ENCODE measurements at places on chromosomes 12 and 14.

GRCh38 chr14:104556256-104557021 lies 23.1 kb upstream of the C14orf180 start:
- no peak for DNase-seq

GRCh38 chr12:76866151-76866567 lies 12.7 kb downstream of the CSRP2 start:
- DNase-seq, result no peak

DNA sequence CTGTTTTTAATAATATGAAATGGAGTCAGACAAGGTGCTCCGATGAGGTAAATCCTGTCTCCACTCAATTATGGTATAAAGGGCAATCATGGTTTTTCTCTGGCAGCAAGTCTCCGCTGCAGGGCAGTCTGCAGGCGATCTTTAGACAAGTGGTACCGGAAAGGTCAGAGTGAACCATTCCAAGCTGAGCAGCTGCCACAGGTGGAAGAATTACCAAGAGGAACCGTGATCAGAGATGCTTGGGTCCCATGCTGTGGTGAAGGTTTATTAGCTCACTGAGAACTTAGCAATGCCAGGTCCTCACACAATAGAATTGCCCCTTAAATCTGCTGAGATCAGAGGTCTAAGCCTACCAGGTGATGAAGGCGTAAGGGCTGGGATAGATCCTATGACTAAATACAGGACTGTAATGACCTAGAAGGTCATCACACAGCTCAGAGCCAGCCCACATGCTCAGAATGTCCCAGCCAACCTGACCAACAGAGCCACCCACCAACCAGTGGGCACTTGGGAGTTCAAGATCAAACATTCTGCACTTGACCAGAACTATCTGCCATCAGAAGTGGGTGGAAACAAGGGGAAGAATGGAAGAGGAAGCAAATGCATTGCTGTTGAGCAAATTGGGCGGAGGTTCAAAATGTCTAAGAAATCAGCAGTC lies 175.2 kb upstream of the BCL2L14 start:
- no peak for DNase-seq

DNA sequence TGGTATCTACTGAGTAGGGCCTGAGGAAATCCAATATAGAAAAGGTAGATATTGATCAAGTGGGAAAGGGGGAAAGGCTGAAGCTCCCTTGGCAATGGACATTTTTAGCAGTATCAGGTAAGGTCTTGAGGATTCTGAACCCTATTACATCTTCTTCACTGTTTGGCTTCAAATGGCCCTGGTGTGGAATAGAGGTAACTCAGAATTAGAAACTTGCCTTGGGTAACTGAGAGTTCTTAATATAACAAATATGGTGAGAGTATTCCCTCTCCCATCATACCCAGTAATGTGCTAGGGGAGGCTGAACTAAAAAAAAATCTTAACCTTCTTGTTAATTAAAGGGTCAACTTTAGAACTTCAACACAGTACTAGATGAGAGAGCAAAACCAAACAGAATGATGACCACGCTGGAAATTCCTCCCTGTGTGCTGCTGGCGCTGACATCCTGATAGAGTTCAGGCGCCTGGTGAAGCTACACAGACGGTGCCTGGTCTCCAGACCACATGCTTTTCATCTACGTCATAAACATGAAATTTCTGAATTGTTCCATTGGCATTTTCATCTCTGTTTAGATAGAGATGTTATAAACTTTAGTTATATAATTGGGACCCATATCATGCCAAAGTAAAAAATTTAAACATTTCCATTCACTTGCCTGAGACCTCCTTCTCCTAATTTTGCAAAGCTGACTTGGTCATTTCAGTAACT lies 128.3 kb downstream of the AKAP6 start:
- no peak for DNase-seq

DNA sequence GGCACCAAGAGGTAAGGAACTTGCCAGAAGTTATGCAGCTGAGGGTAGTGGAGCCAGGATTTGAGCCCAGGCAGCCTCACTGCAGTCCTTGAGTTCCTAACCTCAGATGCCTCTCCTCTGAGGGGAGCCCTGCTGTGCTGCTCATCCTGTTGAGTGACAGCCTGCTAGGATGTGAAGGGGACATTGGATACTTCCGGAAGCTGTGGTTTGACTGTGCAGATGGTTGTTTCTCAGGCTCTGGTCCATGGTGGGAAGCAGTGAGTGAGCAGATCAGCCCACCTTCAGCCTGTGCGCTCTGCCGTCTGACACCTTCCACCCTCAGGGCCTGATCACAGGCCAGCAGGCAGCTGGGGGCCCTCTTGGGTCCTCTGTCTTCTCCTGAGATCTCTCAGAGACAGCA lies 253.2 kb downstream of the CACNA1C start:
- no peak for DNase-seq

DNA sequence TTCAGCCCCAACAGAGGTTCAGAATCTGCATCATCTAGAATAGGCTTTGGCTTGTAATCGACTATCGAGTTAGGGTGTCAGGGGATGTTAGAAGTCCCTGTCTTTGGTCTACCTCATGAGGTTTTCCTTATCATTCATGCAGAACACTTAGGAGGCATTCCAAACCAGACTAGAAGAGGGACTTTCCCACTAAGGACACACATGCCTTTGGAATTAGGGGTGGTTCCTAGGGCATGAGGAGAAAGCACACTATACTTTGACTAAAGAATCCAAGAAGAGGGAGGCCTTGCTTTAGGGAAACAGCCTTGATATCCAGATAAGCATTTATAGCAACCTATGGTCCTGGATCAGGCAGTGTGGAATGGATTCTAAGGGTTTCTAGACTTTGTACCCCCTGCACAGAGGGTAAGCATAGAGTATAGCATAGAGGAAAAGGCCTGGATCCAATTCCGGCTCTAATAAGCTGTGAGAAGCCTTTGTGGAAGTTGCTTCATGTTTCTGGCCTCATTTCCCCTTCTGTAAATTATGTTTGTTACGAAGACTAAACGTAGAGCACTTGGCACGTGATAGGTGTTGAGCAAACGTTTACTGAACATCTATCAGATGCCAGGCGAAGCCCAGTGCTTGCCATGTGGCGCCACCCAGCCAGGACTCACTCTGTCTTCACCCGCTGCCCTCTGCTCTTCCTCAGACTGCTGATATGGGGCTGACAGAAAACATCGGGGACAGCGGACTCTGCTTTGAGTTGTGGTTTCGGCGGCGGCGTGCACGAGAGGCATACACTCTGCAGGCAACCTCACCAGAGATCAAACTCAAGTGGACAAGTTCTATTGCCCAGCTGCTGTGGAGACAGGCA lies 13.2 kb downstream of the ZNF219 start:
- no peak for DNase-seq

- DNase-seq, result no peak
These were observed 5.4 kb downstream of the KRT2 start for GRCh38 chr12:52646613-52647012.

DNA sequence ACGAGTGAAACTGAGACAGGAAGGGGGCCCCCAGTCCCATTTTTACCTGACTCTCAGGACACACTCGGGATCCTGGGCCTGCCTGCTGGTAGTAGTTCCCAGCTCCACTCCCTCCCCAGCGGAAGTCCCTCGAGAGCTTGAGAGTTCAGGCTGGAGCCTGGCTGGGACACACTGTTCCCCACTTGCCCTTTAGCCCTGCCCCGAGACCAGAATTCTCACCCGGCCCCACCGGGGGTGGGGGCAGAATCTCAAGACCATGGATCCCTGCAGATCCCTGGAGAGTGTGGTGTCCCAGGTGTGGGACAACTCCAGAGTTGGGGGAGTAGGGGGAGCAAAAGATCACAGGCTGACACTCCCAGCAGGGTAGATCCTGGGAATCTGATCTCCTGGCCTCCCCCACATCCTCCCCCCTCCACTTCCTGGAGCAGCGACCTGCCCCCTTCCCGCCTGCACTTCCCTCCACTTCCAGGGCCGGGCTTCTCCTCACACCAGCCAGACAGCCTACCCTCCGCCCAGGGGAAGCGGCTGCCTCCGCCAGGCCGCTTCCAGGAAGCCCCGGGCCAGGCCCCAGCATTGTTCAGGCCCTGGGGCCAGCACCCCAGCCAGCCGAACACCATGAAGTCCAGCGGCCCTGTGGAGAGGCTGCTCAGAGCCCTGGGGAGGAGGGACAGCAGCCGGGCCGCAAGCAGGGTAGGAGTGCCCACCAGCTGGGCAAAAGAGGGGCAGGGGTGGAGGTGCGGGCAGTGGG lies at the start of gene TNS2:
Gene TNS2 (plus strand): TSS at position 495 of the 748 bp plus-strand sequence. CDS start 121 bp downstream, at position 616.
- no peak for DNase-seq

DNA sequence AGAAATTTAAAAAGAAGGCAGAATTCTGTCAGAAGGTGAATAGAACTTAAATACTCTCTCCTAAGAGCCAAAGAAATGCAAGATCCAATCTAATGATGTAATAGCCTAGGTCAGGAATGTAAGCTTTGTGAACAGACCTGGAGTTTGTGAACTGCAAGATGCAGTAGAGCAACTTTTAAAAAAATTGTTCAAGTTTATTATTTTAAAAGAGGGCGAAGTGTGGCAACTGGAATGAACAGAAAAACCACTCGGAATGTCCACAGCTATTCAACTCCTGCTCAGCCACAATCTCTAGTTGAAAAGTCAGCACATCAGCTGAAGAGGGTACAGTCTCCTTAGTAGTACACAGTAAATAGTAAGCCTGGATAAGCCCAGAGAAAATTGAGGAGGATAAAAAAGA lies 228.8 kb downstream of the PPFIA2 start:
- no peak for DNase-seq

- DNase-seq, result no peak
These were observed 696 bp upstream of the GPHN start for GRCh38 chr14:66507181-66507721.

DNA sequence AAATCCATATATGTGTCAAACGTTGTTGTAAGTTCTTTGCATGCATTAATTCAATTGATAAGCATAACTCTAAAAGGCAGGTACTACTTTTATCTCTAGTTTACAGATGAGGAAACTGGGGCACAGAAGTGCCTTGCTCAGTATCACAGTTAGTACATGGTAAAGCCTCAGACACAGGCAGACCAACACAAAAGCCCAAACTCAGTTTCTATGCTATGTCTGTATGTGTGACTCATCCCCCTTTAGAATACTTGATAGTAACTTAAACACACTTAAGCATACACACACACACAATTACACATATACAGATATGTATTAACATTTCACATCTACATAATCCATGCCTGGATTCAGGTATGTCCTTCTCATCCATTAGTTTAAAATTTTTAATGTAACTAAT lies 88.0 kb downstream of the EPS8 start:
- DNase-seq, result no peak

GRCh38 chr14:56144176-56144575 lies 26.0 kb downstream of the PELI2 start:
- no peak for DNase-seq

DNA sequence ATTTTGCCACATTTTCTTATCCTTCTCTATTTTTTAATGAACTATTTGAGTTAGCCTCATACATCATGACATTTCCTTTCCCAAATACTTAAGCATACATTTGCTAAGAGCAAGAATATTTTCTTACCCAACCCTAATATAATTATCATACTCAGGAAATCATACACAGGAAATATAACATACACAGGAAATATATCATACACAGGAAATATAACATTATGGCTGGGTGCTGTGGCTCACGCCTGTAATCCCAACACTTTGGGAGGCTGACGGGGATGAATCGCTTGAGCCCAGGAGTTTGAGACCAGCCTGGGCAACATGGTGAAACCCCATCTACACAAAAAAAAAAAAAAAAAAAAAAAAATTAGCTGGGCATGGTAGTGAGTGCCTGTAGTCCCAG lies 4.9 kb downstream of the NCKAP1L start:
- DNase-seq, result no peak

DNA sequence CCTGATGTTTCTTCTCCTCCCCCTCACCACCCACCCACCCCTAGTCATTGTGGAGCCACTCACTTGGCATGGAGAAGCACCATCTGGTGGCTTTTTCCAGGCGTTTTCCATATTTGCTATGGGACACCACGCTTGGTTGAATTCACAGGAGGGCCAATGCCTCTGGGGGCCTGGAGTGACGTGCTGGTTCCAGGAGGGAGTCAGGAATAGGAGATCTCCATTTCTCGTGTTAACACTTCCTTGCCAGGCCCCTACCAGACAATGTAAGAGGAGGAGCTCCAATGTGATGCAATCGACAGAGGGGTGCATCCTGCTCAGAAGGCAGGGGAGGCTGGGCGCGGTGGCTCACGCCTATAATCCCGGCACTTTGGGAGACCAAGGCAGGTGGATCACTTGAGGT lies 21.6 kb upstream of the TESC start:
- no peak for DNase-seq

DNA sequence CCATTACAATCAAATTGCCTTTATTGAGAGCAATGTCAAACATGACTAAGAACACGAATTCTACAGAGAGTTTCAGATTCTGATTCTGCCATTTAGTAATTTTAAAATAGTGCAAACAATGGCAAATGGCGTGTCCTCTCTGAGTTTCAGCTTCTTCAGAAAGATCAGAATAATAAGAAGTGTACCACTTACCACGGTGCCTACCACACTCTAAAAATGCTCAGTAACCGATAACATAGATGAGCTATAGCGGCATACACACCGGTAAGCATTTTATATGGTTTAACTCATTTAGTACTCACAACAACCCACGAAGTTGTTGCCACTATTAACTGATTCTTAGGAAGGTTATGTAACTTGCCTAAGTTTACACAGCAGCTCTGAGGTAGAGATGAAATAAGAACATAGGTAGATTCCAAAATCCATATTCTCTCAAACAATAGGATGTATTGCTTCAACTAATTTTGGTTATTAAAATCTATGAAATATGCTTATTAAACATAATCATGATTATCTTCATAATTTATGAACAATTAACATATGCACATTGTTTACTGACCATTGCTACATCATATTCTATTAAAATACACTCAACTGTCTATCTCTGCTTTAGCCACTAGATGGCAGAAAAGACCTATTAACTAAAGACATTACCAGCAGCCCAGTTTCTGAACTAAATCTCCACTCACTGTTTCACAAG lies 38.3 kb downstream of the SLC6A15 start:
- DNase-seq, result no peak

- DNase-seq, result no peak
These were observed 30.5 kb downstream of the FZD10 start for GRCh38 chr12:130192642-130193345.

DNA sequence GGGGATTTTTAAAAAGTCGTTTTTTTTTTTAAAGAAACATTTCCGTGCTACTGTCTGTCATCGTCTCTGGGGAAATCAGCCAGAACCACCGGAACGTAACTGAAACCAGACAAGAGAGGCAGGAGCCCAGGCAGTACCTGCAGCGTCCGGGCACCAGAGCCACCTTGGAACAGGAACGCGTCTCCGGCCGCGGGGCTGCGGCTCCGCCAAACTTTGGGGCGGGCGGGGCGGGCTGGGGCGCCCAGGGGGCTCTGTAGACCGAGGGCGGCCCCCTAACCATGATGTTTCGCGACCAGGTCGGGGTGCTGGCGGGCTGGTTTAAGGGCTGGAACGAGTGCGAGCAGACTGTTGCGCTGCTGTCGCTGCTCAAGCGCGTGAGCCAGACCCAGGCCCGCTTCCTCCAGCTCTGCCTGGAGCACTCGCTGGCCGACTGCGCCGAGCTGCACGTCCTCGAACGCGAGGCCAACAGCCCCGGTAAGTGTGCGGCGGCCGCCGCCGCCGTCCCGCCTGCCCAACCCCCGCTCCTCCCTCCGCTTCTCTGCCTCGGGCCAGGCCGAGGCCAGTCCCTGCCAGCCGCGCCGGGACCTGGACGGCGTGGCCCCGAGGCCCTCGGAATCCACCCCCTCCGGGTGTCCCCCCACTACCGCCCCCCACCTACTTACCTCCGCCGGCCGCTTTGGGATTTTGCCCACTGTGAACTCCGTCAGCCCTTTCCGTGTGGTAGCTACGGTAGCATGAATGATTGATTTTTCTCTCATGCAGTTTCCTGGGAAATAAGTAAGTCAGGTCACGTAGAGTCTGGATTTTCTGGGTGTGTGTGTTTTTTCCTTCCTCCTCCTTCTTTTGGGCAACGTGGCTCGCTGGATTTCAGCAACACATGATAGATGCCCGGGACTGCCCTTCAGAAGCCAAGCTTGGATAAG lies 972 bp downstream of the SAMD4A start:
- DNase-seq, result no peak
